Right ventricle myocardium superior (tissue), 1 donor: ENCODE measurements at places on chromosomes 16 and 17. TPM values are rescaled to one million over a fixed set of nuclear protein-coding genes. Genes with fewer than 3 reads are reported as not detected.

DNA sequence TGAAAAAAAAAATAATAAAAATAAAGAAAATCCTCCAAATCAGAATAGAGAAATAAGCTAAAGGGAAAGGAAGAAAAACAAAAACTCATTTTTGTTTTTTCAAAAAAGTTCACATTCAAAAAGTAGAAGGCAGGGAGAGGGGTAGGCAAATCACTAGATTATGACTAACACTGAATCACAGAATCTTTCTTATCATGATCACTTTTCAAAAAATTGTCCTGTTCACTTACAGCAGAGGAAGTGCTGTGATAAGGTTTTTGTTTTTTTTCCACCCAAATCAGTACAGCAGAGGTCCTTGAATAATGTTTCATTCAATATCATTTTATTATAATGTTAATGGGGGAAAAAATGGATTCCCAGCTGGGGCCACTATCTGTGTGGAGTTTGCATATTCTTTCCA, 106.4 kb downstream of the CA4 start:
- no peak for DNase-seq

Gene CCDC154
- total RNA-seq: 0.81 TPM

- DNase-seq: peak; percentile 47
Observed at GRCh38 chr16:17446661-17447060, 24.1 kb downstream of the XYLT1 start.

- no peak for DNase-seq
Observed at GRCh38 chr16:49674351-49674851, 181.5 kb downstream of the ZNF423 start.

Gene GNAO1
- total RNA-seq: 25.9 TPM

- no peak for DNase-seq
Observed at GRCh38 chr16:57704011-57704904, 9.7 kb downstream of the DRC7 start.

- no peak for DNase-seq
Observed at GRCh38 chr16:17632667-17633066, 161.9 kb upstream of the XYLT1 start.

DNA sequence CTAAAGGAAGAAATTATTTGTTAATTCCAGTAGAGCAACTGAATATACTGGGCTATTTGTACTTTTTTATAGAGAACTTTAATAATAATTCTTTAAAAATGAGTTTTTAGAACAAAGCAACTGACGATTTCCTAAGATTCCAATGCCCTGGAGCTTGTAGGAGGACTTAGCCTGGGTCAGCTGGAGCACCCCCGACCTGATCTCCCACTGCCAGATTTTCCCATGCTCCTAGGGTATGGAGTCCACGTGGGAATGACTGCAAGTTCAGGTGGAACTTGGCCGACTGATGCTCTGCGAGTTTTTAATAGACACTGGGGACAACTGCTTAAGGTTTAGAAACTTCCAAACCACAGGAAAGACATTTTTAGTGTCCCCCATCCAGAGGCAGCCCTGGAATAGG, 25.5 kb upstream of the CACNG5 start:
- no peak for DNase-seq

DNA sequence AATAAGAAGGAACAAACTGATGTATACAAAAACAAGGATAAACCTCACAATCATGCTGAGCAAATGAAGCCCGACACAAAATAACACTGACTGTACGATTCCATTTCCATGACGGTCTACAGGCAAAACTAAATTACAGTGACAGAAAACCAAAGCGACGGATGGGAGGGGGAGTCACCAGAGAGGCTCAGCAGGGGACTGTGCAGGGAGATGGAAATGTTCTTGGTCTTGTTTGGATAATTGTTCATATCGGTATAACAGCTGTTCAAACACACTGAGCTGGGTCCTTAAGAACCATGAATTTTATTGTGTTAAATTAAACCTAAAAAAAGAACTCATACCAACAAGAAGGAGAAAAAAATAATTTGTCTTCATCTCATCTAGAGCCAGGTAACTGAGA, 97.8 kb downstream of the NXN start:
- DNase-seq: no peak

DNA sequence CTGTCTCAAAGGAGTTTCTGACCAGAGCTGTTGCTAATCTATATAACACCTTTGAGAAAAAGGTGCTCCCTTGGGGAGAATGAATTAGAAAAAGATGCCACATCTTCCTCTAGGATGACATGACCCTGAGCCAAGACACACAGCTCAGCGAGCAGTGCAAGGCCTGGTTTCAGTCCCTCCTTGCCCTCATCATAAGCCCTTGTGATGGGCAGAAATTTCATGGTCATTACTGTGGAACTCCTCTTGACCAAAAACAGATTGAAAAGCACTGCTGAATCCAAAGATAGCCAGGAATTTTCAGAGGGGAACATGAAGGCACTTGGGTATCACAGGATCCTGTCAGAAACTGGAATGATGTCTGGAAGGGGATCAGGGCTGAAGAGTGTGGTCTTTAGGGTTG, 74.1 kb upstream of the IRX6 start:
- no peak for DNase-seq

Gene ITGAX
- 1.2 TPM for total RNA-seq

DNA sequence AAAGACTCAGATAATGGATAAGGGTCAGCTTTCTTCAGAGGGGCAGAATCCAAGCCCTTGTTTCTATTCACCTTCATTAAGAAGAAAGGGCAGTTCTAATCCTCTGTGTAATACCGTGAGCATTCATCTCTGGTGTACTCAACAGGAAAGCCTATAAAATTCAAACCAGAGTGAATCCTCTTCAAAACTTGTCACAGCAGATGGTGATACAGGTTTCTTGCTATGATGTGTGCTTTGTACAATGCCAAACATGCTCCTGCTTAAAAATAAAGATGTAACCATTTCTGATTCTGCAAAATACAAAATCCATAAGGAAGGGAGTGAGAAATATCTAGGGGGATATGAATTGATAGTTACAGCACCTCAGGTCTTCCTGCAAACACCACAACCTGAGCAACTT, 49.7 kb downstream of the CYTH1 start:
- DNase-seq: no peak

DNA sequence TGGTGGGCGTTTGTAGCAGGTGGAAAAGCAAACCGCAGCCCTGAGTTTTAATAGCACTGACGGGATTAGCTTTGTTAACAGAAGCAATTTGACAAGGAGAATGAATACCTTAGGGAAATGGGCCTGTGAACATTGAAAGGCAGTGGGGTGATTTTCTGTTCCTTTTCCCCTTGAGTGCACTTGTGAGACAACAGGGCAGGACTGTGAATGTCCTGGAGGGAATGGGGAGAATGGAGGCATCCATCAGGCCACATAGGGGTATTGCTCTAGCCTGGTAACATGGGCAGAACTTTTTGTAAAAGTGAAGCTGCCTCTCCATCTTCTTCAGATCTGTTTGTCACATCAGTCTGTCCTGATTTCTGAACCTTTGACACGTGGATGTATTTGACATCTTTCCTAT, 26.2 kb downstream of the USP43 start:
- no peak for DNase-seq

GRCh38 chr17:71118039-71118438, 948.7 kb downstream of the KCNJ2 start:
- no peak for DNase-seq

DNA sequence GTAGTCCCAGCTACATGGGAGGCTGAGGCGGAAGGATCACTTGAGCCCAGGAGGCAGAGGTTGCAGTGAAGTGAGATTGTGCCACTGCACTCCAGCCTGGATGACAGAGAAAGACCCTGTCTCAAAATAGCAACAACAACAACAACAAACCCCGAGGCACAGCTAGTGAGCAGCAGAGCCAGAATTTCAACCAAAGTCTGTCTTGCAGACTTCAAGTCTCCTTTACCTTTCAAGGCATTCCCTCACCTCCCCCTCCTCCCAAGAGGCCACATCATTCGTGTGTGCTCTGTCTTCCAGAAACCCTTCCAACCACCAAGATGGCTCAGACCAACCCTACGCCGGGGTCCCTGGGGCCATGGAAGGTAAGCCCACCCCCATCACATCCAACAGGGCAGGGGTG, 2.2 kb downstream of the CRYBA1 start:
- no peak for DNase-seq

- peak; percentile 80 for DNase-seq
Observed at GRCh38 chr17:64155751-64156544, 26.0 kb upstream of the ERN1 start.

- DNase-seq: no peak
Observed at GRCh38 chr17:75048249-75048878, 1.3 kb downstream of the KCTD2 start.

DNA sequence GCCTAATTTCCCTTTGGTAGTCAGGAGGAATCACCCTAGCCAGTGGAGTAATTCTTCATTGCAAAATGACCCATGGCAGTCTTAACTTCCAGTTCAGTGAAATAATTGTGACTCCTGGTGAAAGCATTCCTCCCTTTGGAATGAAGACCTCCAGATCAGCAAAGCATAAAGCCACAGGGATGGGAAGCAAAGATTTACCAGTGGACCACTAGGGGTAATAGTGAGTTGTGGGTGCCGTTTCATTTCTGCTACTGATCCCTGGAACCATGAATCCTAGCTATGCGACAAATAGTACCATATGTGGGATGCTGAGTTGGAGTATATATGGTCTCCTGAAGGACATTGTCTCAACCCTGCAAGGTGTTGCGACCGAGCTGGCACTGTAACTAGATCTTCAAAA, 13.7 kb downstream of the DYNLL2 start:
- DNase-seq: no peak

Gene CBFA2T3
- total RNA-seq: 8.6 TPM

- no peak for DNase-seq
Observed at GRCh38 chr17:64178011-64178825, 48.3 kb upstream of the ERN1 start.

Gene QPRT
- 31.8 TPM for total RNA-seq

Gene ZNF232
- total RNA-seq: 3.3 TPM

- no peak for DNase-seq
Observed at GRCh38 chr16:2959206-2959605, 4.9 kb upstream of the KREMEN2 start.

Gene ZNF469
- 0.94 TPM for total RNA-seq

Gene PIPOX
- 1.00 TPM for total RNA-seq

DNA sequence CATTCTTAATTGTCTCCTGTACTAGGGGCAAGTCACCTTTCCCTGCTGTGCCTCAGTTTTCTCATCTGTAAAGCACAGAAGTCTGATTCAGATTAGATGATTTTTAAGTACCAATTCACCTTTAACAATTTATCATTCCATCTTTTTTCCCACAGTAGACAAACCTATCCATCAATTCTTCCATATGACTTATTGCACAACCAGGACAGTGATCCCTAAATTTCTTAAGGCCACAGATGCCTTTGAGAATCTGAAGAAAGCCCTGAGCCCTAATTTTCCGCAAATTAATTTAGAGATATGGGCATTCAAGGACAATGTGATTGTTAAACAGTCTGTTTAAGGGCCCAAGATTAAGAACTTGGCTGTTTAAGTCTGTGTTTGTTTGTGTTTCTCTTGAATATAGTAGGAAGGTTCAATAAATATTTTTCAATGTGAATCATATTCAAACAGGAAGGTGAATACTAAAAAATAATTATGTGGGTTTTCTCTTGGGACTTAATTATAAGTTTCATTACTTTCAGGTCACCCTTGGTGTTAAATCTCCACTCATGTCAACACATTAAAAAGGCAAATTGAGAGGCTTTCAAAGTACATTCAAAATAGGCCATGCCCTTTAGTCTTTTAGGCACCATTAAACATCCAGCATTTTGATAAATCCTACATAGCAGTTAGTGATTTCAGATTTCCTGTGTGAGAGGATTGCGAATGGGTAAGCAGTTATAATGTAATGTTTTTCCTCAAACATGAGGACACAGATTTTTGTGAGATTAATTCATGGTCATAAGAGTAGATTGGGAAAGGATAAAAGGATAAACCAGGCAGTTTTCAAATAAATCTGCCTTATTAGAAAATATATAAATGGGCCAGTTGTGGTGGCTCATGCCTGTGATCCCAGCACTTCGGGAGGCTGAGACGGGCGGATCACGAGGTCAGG, 34.9 kb upstream of the MMD start:
- DNase-seq: no peak
